Activated T-cell treated with anti-CD3 and anti-CD28 coated beads, Interleukin-2, amount 50 U/mL, for 24 hours (primary cell): ENCODE measurements at places on chromosomes 1 and 21.

DNA sequence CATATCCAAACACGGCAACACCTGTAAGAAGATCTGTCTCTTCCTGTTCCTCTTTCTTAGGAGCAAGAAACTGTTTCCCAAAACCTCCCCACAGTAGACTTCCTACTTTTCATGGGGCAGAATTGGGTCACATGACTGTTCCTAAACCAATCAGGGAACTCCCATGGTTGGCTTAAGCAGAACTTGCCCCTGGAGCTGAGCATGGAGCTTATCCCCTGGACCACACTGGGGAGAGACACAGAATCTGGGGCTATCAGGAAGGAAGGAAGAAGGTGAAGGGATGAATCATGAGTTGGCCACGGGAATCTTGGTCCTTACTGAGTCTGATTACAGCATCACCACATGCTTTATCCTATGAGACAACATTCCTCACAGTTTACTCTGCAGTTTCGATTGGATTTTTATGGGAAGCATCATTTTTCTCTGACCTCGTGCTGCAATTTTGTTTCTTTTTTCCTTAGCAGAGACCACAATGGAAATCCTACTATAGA lies 81.8 kb downstream of the CDC7 start:
- DNase-seq = no peak

GRCh38 chr1:43893006-43893405 lies 40.6 kb upstream of the ARTN start:
- DNase-seq = no peak

DNA sequence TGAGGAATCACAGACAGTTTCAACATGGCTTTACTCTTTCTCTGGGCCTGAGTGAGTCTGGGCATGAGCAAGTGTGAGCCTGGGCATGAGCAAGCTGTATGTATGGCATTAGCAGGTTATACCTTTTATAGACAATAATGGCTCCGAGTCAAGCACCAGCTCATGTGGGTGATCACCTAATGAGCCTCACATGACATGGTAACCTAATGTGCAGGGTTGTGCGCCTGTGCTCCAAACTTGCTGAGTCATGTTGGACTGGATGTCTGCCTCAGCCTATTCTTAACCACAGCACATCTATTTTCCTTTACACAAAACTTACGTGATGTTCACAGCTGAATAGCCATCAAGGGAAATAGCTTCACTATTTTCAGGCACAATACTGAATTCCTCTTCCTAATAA lies 236.2 kb upstream of the NRIP1 start:
- no peak for DNase-seq

DNA sequence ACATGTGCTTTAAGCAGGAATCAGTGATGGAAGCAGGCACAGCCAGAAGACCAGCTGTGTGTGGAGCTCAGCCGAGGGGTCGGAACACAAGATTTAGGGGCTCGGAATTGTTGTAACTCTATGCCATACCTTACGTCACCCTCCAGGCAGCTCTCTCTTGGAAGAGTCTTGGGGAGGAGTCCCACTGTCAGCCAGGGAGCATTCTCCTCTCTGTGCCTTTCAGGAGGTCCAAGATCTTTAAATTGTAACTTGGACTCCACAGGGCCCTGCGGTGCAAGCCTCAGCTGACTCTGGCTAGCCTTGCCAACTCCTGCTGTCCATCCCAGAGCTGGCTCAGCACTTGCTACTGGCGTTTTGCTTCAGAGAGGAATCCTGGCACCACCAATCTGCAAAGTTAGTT lies 26.4 kb upstream of the ROR1 start:
- DNase-seq = no peak

- no peak for DNase-seq
Measured at GRCh38 chr1:220680085-220680687, 10.0 kb upstream of the C1orf115 start.

DNA sequence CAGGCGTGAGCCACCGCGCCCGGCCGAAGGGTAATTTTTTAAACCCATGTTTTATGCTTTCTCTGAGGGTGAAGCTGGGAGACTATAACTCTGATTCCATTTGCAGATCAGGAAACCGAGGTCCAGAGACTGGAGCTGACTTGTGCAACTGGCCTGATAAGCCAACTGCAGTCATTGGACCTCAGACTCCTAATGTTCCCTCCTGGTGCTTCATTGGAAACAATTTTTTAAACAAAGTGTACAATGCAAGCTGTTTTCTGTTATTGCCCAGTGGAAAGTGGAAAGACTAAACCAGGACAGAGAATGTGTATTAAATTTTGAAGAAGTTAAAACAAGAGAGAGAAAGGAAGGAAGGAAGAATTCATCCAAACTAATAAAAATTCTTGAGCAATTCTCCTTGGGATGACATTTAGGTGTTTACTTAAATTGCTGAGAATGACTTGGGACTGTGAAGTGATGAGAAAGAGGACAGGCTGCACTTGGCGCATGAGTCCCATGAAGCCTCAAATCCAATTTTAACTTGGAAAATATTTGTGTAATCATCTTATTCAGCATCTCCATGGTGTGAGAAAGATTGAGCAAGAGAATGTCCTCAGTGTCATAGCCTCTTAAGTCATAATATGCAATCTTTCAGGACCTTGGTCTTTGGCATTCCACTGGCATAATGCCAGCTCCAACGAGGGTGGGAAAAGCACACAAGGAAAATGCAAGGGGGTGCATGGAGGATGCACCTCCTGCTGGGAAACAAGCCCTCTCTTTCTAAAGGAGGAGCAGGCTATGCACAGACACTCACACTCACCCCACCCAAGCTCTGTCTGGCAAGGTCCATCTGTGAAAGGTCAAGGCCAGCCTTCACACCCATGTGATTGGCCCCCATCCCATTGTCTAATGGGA lies 342.0 kb downstream of the SIPA1L2 start:
- DNase-seq = no peak

DNA sequence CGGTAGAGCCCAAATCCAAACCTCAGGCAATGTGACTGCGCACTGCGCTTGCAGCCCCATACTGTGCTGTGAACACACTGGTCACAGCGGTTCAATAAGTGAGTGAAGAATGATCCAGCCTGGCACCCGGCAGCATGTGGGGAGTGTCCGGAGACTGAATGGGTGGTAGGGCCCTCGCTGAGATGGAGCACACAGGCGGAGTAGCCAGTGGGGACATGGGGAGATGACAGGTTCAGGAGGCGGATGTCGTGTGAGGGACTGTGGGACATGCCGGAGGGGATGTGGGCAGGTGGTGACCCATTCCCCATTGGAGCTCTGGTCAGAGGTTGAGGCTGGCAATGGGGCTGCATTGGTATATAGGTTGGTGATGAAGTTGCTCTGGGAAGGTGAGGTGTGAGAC lies 5.6 kb downstream of the SRARP start:
- DNase-seq = no peak

GRCh38 chr1:86926883-86927282 lies 12.4 kb downstream of the HS2ST1 start:
- no peak for DNase-seq

DNA sequence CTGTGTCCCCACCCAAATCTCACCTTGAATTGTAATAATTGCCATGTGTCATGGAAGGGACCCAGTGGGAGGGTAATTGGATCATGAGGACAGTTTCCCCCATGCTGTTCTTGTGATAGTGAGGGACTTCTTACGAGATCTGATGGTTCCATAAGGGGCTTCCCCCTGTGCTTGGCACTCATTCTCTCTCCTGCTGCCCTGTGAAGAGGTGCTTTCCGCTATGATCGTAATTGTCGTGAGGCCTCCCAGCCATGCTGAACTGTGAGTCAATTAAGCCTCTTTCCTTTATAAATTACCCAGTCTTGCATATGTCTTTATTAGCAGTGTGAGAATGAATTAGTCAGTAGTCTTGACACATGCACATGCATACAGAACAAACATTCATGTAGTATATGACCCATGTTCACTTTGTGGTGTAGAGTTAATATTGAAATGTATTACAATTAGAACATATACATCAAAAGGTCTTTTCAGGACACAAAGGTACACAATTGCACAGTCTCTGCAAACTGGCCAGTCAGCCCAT lies 16.9 kb upstream of the IFI16 start:
- DNase-seq = no peak

- DNase-seq = peak; percentile 89
Measured at GRCh38 chr1:26363549-26364448, 8.8 kb downstream of the ZNF683 start.

GRCh38 chr1:3903141-3904005 lies 3.3 kb upstream of the C1orf174 start:
- peak; percentile 47 for DNase-seq

GRCh38 chr1:201781437-201781836 lies 47.5 kb upstream of the IPO9 start:
- DNase-seq = no peak

- no peak for DNase-seq
Measured at GRCh38 chr1:236377832-236378535, 16.1 kb upstream of the EDARADD start.

DNA sequence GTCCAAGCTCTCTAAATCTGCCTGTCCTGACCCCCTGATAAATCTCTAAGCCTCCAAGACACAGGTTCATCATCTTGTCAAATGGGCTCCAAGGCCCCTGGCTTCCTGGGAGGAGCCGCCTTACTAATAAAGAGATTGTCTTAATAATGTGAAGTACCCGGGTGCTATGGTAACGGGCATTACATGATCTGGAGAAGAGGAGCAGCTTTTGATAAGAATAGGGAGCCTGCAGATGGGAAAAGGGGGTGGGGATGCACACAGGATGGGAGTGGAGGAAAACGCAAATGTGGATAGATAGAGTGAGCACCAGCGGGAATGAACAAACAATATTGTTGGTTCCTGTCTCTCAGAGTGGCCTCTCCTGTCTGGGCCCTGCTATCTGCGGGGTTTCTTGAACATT lies 11.9 kb upstream of the RXRG start:
- DNase-seq = no peak

DNA sequence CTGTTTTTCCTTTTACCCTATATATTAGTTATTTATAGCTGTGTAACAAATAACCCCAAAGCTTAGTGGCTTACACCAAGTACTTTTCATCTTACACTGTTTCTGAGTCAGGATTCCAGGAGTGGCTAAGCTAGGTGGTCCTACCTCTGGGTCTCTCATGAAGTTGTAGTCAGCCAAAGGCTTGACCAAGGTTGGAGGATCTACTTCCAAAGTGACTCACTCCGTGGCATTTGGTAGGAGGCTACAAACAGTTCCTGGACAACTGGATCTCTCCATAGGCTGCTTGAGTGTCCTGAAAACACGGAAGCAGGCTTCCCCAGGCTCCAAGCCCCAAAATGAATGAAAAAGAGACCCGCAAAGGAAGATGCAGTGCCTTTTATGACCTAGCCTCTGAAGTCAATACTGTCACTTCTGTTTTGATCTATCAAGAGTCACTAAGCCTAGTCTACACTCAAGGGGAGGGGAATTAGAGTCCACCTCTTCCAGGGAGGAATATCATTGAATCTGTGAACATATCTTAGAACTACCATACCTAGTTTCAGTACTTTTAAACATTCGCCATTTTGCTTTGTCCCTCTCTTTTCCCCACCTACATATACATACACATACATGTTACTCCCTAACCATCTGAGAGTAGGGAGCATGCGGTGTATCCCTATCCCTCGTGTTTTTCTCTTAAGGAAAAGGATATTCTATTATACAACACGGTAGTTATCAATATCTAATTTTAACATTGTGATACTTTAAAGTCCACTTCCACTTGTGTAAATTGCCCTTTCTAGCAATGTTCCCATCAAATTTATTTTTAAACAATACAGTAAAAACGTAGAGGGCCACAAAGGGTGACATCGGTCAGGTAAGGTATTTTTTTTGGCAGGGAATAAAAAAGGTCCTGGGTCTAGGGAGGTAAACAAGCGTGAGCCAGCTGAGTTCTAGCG lies 67.2 kb downstream of the SLC35A3 start:
- DNase-seq = no peak

GRCh38 chr1:1348420-1349255 lies 580 bp downstream of the DVL1 start:
- DNase-seq = no peak

GRCh38 chr1:29592731-29593130 lies 356.4 kb downstream of the PTPRU start:
- no peak for DNase-seq

- no peak for DNase-seq
Measured at GRCh38 chr1:60895701-60896100, 186.7 kb upstream of the NFIA start.
